ENCODE measurements at places on chromosomes 7 and 10.

DNA sequence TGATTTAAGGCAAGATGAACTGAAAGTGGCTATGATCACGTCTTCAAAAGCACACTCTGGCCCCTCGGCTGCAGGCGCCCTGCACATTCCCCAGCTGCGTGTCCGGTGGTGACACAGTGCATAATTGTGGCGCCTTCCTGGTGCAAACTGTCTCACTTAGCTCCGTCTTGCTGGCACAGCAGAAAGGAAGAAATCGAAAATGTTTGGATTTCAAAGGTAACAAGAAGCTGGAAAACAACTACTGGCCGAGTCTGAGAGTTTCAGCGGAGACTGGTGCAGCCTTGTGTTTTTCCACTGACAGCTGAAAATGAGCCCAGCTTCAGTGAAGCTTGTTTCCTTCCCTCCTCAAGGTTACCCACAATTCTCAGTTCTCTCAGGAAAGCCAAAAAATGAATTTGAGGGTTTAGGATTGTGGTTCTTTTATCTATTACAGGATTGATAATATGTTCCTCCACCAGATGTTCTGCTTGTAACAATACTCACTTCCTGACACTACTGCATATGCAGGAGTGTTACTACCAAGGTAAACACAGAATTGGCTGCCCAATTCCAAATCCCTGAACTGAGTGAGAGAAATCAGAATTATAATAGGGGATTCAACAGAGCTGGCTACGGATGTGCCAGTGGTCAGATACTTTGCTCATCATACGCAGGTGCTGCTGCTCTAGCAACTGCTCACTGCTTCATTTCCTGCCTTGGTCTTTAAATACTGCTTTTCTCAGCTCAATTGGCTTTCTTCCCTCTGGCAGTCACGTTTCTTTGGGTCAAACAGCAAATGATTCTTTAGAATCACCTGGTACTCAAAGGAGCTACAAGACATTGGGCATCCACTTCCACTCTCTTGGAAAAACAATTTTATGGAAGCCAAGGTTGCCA, 63.7 kb downstream of the TRUB1 start:
- DNase-seq = peak; percentile 13

DNA sequence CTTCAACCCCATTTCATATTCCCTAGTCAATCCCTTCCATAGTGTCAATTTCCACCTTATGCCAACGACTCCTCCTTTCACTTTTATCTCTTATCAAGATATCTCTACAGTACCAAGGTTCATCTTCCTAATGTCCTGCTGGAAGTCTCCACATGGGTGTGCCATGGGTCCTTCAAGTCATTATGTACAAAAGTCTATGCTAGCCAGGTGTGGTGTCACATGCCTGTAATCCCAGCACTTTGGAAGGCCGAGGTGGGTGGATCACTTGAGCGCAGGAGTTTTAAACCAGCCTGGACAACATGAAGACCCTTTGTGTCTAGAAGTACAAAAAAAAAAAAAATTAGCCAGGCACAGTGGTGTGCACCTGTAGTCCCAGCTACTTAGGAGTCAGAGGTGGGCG, 47.6 kb downstream of the PRTFDC1 start:
- no peak for DNase-seq

DNA sequence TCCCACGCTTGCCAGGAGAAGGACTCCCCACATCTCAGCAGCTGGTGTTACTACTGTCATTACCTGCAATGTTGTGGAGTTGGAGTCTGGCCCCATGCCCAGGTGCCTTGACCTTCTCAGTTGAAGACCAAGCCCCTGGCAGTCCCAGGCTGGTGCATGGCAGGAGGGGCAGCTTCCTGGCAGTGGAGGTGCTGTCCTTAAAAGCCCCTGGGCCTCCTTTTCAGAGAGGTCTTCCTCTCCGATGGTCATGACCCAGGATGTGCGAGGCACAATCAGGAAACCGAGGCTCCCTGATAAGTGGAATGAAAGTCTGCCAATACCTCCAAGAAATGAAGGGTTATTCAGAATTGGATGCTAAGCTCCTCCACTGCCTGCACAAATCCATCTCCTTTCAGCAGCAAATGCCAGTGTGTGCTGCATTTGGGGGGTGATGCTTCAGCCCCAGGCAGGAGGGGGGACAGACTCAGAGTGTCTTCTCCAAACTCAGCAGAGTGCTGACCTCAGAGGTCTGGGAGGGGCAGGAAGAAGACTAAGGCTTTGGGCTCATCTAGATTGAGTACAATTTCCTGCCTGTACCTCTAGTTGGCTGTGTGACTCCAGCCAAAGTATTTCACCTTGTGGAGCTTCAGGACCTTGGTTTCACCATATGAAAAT, 97.0 kb upstream of the DDC start:
- no peak for DNase-seq

- peak; percentile 70 for DNase-seq
Observed at GRCh38 chr7:158710651-158711102, 6.1 kb upstream of the NCAPG2 start.

GRCh38 chr7:44754802-44755697, 6.4 kb downstream of the ZMIZ2 start:
- DNase-seq = no peak

DNA sequence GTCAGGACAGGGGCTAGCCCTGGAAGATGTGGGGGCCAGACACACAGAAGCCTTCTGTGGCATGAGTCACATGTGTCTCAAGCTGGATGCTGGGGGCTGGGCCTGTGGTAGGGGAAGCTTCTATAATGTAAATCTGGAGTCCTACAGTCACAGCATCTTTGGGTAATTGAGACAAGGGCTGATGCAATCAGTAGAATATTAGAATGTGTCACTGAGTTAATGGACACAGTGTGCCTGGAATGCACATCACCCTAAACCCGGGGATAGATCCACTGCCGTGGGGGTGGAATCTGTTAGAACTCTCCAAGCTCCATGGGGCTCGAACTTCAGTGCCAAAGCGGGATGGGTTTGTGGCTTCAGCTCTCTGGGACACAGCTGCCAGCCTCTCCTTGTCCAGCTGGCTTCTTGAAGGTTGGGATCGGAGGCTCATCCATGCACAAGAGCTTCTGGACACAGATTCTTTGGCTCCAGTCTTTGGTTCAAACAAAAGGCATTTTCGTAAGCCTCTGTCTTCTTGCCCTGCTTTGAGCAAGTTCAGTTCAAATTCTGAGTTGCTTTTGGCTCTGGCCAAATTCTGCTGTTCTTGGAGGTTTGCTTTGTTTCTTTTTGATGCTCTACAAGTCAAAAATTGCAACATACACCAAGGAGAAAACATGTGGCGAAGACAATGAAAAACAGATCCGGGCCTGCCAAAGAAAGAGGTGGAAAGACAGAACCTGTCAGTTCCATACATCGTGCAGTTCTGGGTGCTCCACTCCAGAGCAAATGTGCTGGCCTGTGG, 194.8 kb upstream of the ZNF32 start:
- DNase-seq = no peak

DNA sequence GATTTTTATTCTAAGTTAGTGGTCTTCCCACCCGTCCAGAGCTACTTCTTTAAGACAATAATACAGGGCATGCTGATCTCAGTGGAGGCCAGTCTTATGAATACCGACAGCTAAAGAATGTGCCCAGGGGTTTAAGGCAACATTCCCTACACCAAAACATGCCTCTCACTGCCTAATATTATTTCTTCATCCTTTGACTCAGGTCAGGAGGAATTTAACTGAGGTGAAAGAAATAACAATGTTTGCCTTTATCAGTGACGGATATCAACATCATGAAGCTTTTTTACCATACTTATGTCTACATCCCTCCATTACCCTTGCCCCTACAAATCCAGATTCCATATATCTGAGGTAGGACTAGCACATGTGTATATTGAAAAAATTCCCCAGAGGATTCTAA, 33.3 kb upstream of the TES start:
- no peak for DNase-seq

GRCh38 chr7:47782792-47783191, 165.5 kb downstream of the PKD1L1 start:
- peak; percentile 14 for DNase-seq

DNA sequence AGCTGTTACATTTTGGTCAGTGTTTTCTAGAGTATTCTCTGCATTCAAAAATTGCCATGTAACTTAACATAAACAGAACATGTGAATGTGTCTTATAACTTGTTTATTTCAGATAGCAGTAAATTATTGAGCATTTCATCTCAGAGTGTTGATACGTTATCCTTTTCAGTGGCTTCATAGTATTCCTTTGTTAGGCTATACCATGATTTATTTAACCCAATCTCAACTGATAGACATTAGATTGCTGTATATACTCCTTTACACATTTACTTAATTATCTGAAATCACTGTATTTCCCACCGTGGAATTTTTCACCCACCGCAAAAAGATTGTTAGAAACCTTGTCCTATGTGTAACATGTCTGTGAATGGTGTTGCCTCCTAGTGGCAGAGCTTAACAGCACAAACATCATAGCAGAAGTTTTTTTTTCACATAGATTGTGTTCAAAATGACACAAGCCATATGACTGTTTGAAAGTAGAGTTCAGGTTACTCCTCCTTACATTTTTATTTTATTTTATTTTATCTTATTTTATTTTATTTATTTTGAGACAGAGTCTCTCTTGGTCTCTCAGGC, 21.4 kb downstream of the SLF2 start:
- DNase-seq = peak; percentile 44

All from DMS53 (cell line).